ENCODE measurements at places on chromosomes 7 and 10. TPM values are rescaled to one million over a fixed set of nuclear protein-coding genes. Genes with fewer than 3 reads are reported as not detected.

DNA sequence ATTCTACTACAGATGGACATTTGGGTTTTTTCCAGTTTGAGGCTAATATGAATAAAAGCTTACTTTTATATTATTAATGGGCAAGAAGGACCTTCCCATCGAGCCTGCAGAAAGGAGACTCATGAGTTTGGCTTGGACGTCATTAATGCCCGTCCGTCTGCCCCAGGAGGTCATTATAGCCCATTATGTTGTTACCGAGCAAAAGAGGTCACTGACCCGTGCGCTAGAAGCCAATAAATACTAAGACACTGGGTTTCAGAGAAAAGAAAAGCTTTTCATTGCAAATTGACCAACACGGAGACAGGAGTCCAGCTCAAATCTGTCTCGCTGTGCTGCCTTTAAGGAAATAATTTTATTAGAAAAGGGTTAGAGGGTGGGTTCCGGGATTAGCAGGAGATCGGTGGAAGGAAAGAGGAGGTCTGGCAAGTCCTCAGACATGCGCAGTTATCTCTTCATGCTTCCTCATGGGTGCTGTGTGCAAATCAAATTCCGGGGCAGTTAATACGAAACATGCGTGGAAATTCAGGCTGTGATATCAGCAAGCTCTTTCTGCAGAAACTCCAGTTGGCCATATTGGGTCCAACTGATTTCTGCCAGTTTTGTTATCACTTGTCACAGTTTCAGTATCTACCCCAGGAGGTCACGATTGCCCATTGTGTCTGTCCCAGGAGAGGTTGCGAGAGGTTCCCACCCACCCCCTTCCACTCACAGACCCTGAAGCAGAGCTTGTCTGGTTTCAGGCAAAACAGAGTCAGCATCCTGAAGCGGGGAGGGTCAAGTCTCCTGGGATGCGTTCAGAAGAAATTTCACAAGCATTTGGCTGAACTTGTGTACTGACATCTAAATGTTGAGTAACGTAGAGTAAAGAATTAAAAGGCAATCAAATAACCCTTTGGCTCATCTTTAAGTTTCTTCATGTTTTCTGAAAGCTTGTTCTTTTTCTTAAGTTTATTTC, 1.1 kb upstream of the GALNTL5 start:
- H3K4me1 ChIP-seq = no peaks in the 10 kb centered on the region
- no peaks in the 10 kb centered on the region for H3K36me3 ChIP-seq
- no peak overlapping the region for H3K4me3 ChIP-seq
- DNase-seq = no peak
- H3K27me3 ChIP-seq = no peaks in the 10 kb centered on the region

GRCh38 chr10:93751832-93752231, 5.9 kb upstream of the LGI1 start:
- H3K27ac ChIP-seq = no peak overlapping the region
- H3K36me3 ChIP-seq = no peaks in the 10 kb centered on the region
- no peaks in the 10 kb centered on the region for H3K27me3 ChIP-seq
- no peaks in the 10 kb centered on the region for H3K4me1 ChIP-seq
- no peak overlapping the region for H3K4me3 ChIP-seq

DNA sequence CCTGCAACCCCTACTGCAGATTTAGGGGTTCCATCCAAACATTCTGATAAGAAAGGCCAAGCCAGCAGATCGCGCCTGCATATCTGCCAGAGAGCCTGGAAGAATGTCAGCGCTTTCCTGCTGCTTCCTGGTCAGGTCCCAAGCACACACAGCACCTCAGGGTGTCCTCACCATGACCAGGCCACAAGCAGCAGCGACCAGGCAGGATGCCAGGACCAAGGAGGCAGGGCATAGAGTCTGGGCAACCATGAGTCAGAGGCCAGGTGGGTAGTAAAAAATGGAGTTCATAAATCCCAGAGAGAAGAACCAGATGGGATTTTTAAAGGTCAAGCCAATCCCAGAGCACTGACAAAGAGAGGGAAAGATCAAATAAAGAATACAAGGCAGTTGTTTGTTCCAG, 5.5 kb upstream of the FAM131B start:
- no peak for DNase-seq
- H3K4me1 ChIP-seq = peaks cover 22% of the 10 kb centered on the region
- H3K4me3 ChIP-seq = no peak overlapping the region
- H3K27ac ChIP-seq = no peak overlapping the region
- H3K27me3 ChIP-seq = peaks cover 15% of the 10 kb centered on the region

- H3K27me3 ChIP-seq = no peaks in the 10 kb centered on the region
- no peaks in the 10 kb centered on the region for H3K36me3 ChIP-seq
- no peak for DNase-seq
- H3K4me3 ChIP-seq = no peak overlapping the region
Observed at GRCh38 chr10:21340331-21340730, 185.2 kb downstream of the SKIDA1 start.

- no peak overlapping the region for H3K27ac ChIP-seq
- peak; percentile 44 for DNase-seq
- H3K4me3 ChIP-seq = no peak overlapping the region
- no peaks in the 10 kb centered on the region for H3K36me3 ChIP-seq
- H3K27me3 ChIP-seq = no peaks in the 10 kb centered on the region
Observed at GRCh38 chr7:91953618-91954017, 13.0 kb downstream of the AKAP9 start.

DNA sequence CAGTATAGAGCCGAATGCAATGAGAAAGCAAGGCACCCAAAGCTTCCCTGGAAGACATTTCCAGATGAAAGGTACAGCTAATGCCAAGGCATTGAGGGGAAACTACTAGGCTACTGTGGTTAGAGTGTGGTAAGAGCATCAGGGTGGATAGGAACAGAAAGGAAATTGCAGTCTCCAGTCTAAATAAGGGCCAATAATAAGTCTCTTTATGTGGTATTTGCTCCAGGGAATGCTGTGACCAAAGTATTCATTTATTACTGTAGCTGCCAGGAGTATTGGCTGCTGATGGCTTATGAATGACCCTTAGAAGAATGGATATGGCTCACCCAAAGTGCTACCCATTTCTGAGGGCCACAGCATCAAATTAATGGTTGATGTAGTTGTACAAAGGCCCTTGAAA, 30.1 kb upstream of the POT1 start:
- no peak overlapping the region for H3K4me3 ChIP-seq
- no peak overlapping the region for H3K27ac ChIP-seq
- DNase-seq = no peak
- no peaks in the 10 kb centered on the region for H3K27me3 ChIP-seq

GRCh38 chr7:116315293-116315692, 105.0 kb downstream of the TES start:
- no peaks in the 10 kb centered on the region for H3K36me3 ChIP-seq
- H3K27ac ChIP-seq = no peak overlapping the region
- H3K4me1 ChIP-seq = no peaks in the 10 kb centered on the region
- no peak overlapping the region for H3K4me3 ChIP-seq

DNA sequence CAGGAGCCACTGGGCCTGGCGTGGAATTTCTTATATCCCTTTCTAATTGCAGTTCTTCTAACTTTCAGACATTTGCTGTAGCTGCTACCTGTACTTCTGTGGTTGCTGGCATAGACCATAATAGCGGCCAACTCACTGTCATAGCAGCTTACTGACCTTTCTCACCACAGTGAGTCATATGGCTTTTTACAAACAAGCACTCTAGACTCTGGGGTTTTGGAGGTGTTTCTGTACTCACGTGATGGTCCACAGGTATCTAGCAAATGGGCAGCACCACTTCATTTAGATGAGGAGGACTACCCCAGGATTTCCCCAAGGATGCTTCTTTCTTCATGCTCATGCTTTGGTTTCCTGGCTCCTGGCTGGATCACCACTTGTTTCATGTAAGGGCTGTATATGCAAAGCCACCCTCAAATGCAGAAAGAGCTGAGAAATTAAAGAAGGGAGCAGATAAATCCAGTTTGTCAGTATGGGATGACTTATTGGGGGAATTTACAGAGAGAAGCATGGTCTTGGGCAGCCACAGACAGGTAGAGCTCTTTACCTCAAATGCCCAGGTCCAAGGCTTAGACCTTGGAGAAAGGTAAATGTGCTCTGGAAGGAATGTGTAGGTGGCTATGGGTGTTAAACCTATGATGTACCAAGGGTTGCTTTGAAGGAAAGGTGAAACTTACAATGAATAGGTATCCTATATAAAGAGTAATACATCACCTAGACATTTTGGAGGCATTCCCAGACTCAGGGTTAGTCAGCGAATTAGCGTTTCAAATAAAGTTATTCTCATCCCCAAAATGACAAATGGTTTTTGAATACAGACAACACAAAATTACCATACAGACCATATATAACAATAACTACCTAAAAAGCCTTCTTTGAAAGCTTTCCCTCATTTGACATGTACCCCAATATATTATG, 15.9 kb upstream of the SLC25A16 start:
- no peak overlapping the region for H3K27ac ChIP-seq
- H3K4me3 ChIP-seq = no peak overlapping the region
- H3K36me3 ChIP-seq = no peaks in the 10 kb centered on the region

DNA sequence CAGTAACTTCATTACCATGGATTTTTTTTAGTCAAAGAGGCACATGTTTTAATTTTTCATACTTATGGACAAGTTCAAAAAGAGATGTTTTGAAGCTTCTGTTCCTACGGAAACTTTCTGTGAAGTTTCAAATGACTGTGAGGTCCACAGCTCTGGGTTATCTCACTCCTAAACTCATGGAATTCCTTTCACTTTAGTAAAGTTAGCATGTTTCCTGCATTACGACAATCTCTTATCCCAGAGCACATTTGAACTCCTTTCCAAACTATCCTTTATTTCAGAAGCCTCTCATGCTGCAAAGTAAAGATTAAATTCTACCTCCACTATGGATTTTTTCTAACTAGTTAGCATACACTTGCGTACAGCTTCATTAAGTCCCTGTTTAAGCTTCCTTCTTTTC, 15.3 kb upstream of the ADD3 start:
- H3K36me3 ChIP-seq = no peaks in the 10 kb centered on the region
- no peaks in the 10 kb centered on the region for H3K27me3 ChIP-seq
- H3K4me1 ChIP-seq = no peaks in the 10 kb centered on the region
- H3K4me3 ChIP-seq = no peak overlapping the region

GRCh38 chr7:76231071-76231470, 29.4 kb downstream of the SRRM3 start:
- H3K36me3 ChIP-seq = no peaks in the 10 kb centered on the region
- H3K27me3 ChIP-seq = peaks cover 25% of the 10 kb centered on the region
- H3K4me3 ChIP-seq = no peak overlapping the region

DNA sequence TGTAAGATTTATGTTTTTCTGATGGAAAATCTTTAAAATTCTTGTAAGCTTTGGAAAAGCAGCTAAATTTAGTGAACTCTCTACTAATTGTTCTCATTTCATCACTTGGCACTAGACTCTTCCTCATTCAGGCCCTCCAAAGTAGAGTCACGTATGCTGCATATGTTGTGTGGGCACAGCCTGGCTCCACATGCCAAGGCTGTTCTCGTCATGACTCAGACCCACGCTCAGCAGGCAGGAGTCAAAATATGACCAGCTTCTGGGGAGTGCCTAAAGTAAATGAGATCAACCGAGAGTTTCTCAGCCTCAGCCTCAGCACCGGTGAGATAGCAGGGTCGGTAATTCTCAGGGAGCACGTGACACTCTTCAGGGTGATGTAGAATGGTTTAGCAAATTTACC, 1672.9 kb downstream of the REEP3 start:
- no peaks in the 10 kb centered on the region for H3K4me1 ChIP-seq
- H3K27ac ChIP-seq = no peak overlapping the region
- no peaks in the 10 kb centered on the region for H3K36me3 ChIP-seq
- H3K4me3 ChIP-seq = no peak overlapping the region

- no peaks in the 10 kb centered on the region for H3K27me3 ChIP-seq
- no peak for DNase-seq
- H3K4me1 ChIP-seq = peaks cover 3% of the 10 kb centered on the region
- H3K4me3 ChIP-seq = no peak overlapping the region
- no peaks in the 10 kb centered on the region for H3K36me3 ChIP-seq
Observed at GRCh38 chr7:92749832-92750446, 86.4 kb downstream of the CDK6 start.

DNA sequence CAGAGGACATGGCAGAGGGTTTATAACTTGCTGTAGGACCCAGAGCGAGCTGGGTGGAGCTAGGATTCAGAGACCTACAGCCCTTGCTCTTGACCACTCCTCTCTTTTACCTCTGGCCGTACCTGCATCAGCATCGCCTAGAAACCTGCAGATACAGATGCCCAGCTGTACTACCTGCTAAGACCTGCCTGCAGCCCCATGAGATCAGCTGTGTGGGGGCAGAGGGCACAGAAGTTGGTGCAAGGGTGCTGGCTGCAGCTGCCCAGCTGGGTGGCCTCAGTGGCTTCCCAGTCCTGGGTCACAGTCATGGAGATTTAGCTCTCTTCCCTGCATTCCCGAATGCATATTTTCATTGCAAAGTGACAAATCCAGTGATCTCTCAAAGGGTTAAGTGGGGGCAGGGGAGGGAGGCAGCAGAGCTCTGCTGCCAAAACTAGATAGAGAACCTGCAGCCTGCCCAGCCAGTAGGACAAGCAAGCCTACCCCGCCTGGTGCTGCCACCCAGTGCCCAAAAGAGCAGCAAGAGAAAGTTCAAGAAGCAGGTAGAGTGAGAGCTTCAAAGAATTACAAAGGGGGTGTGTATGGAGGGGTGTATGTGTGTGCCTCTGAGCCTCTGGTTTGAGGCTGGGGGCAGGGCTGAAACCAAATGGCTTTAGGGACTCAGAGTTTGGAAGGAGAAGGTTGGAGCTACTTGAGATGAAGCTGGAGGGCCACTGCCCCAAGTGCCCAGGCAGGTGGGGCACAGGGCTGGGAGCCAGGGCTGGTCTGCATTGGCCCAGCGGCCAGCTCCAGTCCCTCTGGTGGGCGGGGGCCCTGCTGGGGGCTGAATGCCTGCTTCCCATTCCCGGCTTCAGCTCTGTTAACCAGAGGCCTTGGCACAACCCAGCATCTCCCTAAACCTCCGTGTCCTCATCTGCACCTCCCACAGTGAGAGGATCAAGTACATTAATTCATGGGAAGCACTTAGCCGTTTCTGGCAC, 6.9 kb downstream of the FAM241B start:
- no peak overlapping the region for H3K4me3 ChIP-seq
- no peak overlapping the region for H3K27ac ChIP-seq
- H3K27me3 ChIP-seq = no peaks in the 10 kb centered on the region
- peak; percentile 44 for DNase-seq
- no peaks in the 10 kb centered on the region for H3K4me1 ChIP-seq
- H3K36me3 ChIP-seq = no peaks in the 10 kb centered on the region

- no peak overlapping the region for H3K4me3 ChIP-seq
- H3K27me3 ChIP-seq = no peaks in the 10 kb centered on the region
- DNase-seq = no peak
Observed at GRCh38 chr10:88234297-88234696, 348.8 kb downstream of the RNLS start.

The ACTR3C gene
- total RNA-seq = 7.2 TPM

The MMP21 gene
- 0.35 TPM for total RNA-seq

The ALOX5 gene
- 8.6 TPM for total RNA-seq

The VSTM2A gene
- not detected for total RNA-seq

The ABCC2 gene
- 2.7 TPM for total RNA-seq

The WNT8B gene
- total RNA-seq = not detected

The KCNIP2 gene
- 1.6 TPM for total RNA-seq

The SPDYE6 gene
- total RNA-seq = not detected

Measured in natural killer cell (primary cell).